Uterus (tissue), 4 donors: ENCODE measurements at places on chromosomes 3 and 15.

DNA sequence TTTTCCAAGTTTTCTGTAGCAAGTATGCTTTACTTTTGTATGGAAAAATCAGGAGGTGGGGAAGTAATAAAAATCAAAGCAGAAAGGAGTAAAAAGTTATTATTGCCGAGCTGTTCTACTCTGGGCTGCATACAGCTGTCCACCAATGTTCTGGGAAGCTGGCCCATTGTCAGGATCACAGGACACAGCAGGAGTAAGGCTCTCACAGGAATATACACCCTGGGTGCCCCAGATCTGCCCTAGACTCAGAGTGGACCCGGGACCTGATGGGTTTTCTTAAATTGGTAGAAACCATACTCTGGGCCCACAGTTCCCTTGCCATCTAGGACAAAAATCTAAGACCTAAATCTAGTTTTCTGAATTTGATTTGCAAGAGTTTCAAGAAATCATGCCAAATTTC is 60.4 kb downstream of the TNIK start:
- DNase-seq: no peak

DNA sequence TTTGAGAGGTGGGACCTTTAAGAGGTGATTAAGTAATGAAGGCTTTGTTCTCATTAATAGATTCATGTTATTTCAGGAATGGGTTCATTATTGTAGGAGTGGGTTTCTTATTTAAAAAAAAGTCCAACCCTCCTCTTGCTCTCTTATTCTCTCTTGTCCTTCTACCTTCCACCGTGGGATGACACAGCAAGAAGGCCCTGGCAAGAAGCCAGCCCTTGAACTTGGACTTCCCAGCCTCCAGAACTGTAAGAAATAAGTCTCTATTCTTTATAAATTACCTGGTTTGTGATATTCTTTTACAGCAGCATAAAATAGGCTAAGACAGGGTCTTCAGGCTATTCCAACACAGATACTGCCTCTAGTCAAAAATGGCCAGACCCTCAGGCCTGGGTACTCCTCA is 62.2 kb downstream of the MYLK start:
- DNase-seq: no peak

DNA sequence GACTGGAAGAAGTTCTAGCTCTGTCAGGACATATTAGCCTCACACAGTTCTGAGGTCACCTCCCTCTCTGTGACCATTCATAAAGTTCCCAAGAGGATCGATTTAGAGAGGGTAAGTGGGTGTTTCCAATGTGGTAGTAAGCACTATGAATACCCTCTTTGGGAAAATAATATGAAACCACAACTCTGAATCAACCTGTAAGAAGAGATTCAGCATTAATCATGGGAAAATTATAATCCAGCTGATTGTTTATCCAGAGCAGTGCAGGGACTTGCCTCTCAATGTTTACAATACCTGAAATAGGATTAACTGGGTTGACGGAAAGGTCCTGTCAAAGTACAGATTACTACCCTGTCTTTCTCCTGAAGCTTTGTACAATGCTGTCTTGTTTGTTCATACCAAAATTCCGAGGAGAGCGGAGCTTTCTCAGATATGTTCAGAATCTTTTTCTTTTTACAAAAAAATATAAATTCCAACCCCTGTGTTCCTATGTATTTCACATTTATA is 302.9 kb upstream of the DPPA4 start:
- DNase-seq: no peak

DNA sequence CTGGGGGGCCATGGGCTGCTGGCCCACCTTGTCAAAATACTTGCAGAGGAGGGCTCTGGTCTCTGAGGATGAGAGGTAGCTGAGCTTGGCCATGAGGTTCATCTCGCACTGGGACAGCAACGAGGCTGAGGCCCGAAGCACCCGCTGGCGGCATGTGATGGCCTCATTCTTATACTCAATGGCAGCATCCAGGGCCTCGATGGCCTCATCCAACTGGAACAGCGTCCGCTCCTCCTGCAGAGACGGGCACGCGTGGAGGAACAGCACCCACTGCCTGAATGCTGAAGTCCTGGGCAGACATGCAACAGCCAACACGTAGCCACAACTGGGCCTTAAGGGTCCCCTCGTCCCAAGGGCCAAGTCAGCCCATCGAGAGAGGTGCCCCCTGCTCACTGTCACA is 25.0 kb downstream of the KIF7 start:
- DNase-seq: no peak

DNA sequence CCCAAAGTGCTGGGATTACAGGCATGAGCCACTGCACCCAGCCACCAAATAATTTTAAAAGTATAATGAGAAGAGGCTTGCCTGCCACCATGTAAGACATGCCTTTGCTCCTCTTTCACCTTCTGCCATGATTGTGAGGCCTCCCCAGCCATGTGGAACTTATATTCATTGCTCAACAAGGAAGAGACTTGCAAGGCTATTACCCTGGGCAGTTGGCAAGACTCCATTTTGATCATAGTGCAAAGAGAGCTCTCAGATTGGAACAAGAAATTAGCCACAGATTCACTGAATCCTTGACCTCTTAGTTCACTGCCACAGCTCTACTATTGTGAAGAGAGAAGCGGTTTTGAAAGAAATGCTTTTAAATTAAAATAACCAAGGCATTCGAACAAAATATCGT is 6.1 kb downstream of the SCAP start:
- no peak for DNase-seq

DNA sequence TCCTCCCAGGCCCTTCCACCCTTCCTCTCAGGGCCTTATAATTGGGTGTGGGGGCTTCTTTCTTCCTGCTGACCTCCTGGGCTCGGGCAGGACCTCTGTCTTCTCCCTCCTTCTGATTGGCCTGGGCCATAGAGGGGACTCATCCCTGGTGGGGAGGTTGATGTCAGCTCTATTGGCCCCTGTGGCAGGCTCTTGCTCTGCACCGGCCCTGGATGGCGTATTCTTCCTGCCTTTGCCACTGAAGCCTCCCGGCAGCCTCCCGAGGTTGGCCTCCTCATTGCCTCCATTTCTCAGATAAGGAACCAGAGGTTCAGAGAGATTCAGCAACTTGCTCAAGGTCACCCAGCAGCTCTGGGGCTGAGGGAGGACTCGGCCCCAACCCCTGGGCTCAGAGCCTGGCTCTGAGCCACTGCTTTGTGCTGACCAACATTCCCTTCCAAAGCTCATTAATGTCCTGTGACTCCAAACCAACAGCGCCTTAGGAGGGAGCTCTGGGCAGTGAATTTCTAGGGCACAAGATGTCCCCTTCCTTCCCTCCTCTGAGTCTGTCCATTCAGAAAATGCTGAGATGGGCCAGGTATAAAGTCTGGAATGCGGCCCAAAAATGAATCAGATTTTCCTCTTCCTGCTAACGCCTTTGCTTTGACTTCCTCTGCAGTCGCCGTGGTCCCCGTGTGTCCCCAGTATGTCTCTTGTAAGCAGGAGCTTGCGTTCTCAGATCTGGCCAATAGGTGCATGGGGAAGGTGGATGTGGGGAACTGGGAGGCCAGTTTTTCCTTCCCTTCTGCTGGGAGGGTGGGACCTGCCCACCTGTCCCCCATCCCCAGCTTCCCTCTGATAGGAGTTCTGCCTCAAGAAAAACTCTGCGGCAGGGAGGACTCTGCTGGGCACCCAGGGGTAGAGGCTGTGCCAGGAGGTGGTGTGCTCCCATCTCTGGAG is 74.2 kb downstream of the HMCES start:
- peak; percentile 41 for DNase-seq

DNA sequence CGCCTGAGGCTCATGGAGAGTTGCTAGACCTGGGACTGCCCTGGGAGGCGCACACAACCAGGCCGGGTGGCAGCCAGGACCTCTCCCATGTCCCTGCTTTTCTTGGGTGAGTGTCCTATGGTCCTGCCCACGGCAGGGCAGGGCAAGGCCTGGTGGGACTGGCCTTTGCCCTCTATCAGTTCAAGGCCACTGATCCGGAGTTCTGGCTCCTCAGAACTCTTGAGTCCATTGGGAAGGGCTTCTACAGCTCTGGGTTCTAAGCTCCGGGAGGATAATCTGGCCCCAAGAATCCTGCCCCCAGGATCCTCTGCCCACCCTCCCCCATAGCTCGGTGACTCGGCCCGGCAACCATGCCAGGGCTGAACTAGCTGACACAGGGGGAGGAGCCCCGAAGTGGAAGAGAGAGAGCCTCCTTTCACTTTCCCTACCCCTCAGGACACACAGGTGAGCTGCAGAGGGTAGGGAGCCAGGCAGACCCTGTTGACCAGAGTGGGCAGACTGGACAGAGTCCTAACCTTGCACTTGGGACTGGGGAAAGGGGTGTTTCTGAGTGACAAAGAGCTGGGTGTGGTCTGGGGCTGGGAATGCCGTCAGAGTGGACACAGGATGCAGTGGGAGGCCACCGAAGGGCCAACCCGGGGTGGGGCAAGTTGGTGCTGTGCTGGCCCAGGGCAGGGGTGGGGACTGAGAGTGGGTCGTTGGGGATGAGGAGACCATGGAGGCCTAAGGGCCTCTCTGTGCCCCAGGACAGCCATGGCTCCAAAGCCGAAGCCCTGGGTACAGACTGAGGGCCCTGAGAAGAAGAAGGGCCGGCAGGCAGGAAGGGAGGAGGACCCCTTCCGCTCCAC is 664 bp downstream of the PARP3 start:
- DNase-seq: peak; percentile 52

GRCh38 chr3:179181021-179181472 is 32.9 kb downstream of the PIK3CA start:
- no peak for DNase-seq

DNA sequence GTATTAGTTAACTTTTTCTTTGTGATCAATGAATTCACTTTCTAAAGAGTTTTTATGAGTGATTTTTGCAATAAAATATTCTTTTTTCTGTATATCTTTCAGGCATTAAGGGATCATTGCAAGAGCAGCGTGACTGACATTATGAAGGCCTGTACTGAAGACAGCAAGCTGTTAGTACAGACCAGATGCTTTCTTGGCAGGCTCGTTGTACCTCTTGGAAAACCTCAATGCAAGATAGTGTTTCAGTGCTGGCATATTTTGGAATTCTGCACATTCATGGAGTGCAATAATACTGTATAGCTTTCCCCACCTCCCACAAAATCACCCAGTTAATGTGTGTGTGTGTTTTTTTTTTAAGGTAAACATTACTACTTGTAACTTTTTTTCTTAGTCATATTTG is 24.4 kb downstream of the SELENOT start:
- no peak for DNase-seq

DNA sequence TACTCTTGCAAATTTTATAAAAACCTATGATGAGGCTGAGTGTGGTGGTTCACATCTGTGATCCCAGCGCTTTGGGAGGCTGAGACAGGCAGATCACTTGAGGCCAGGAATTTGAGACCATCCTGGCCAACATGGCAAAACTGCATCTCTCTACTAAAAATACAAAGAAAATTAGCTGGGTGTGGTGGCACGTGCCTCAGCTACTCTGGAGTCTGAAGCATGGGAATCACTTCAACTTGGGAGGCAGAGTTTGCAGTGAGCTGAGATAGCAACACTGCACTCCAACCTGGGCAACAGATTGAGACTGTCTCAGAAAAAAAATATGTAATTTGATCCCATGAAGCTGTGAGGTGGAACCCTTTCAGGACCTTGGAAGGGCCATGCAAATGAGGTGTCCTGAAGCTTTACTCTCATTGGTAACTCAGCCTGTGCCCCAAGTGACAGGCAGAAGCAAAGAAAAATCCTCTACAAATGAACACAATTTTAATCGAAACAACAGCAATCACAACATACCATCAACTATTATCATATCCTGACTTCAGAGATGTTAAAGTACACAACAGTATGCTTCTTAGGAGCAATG is 84.6 kb upstream of the CDV3 start:
- DNase-seq: no peak

DNA sequence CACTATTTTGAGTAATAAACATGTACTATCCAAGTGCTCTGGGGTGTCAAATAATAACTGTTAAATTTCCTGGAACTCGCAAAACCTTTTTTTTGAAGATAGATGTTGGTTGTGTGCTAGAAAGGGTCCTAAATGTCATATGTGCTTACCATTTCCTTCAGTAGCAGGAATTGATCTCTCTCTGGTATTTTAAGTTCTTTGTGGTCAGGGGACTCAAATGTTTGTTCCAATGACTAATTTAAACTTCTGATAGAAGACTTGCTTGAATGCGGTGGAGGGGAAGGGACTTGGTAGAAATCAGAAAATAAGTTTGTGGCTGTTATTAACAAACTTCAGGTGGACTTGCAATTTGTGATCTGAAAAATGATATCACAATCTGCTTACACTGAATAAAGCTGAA is 26.8 kb downstream of the ARIH2 start:
- no peak for DNase-seq

- DNase-seq: no peak
Observed at GRCh38 chr15:71677766-71678165, 132.6 kb upstream of the NR2E3 start.

DNA sequence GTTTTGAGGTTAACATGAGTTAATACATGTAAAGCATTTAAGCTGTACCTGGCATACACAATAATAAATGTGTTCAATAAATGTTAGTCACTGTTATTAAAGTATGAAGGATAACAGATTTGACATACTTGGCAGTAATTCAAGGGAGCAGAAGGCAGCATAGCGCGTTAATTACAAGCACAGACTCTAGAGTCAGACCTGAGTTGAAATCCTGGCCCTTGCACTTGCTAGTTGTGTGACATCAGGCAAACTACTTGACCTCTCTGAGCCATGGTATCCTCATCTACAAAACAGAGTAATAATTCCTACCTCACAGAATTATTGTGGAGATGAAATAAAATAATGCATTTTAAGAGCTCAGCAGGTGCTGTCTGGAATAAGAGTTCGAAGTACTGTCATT is 5.4 kb downstream of the IFT122 start:
- no peak for DNase-seq

- no peak for DNase-seq
Observed at GRCh38 chr3:141663993-141664392, 74.1 kb upstream of the RNF7 start.

GRCh38 chr15:67998599-67999133 is 55.4 kb upstream of the PIAS1 start:
- DNase-seq: no peak

DNA sequence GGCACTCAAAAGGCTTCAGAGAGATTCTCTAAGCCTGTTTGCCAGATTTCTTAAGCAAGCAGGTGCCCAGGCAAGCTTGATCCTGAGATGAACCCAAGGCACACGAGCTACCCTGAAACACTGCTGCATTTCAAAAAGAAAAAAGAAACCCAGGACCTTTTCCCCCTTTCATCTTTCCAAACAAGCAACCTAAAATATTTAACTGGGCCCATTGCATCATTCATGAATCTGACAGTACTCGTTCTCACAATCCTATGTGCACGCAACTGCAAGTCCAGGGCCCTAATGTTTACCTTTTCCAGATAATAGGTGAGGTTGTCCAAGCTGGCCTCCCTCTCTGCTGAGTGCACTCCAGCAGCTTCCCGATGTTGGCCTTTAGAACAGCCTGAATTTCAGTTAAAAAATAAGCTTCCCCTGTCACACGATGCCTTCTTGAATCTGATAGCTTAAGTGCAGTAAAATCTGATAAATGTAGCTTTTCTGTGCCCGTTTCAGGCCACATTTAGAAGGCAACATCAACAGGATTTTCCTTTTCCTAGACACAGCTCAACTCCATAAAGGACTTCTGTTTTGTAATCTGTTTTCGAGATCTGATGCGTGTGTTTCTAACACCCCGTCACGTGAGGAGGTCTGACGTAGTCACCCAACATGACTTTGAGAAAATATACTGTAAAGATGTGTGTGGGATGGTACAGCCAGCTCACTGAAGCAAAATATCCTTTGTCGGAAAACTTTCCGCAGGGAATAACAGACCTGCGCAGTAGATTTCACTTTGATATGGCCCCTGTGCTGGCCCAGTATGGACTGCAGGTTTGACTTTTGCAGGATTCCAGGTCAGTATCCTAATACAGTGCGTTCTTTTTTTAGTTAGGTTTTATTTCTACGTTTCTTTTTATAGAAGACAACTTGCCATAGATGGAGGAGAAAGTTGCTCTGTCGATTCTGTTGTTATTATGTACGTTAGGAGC is 55.1 kb upstream of the RASA2 start:
- DNase-seq: peak; percentile 54
